ENCODE measurements at places on chromosomes 4 and X.

GRCh38 chr4:35700663-35701062 lies 543.7 kb downstream of the ARAP2 start:
- no peak for DNase-seq

DNA sequence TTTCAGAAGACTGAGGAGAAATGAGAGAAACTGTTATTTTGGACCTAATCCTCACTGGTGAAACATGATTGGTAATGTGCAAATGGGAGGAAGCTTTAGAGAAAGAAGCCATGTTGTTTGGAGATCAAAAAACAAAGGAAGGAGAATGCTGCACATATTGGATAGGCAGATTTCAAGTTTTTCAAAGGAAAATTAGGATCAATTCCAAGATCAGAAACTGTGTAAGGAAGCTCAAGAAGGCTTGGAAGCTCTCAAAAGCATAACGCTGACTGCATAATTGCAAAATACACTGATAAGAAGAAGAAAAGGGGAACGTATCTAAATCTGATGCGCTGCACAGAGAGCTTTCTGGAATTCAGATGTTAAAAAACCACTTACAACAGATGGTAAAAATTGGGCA lies 34.6 kb downstream of the KLHL15 start:
- no peak for DNase-seq

- no peak for DNase-seq
Measured at GRCh38 chr4:33104273-33104672, 2384.1 kb downstream of the PCDH7 start.

DNA sequence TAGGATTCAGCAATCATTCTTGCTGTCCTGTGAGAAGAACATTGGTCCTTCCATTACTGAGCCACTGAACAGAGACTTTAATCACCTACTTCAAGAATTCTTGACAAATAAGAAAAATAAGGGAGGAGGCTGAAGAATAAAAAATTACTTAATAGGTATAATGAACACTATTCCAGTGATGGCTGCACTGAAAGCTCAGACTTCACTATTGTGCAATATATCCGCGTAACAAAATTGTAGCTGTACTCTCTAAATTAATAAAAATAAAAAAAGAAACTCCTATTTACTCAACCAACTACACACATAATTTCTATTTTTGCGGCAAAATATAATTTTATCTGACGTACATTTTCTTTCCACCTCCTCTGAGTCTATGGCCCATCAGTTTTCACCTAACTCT lies 2441.0 kb downstream of the PCDH7 start:
- no peak for DNase-seq

DNA sequence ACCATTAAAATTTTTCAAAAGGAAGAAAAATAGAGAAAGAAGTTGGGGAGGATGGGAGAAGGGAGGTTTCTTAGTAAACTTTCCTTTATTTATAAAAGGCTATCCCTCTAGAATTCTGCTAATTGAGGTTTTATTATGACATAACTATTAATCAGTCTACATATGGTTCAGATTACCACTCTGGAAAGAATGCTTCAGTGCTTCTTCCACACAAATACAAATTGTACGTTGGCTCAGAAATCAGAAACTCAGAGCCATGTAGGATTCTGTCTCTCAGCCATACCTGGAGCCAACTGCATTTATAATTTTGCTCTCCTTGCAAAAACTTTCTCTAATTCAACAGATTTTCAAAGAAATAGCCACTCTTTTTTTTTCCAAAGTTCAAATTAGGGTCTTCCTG lies 37.1 kb downstream of the SRPX start:
- DNase-seq, result no peak
